Stimulated activated CD8-positive, alpha-beta memory T cell treated with anti-CD3 and anti-CD28 coated beads, Interleukin-12 subunit alpha, Interleukin-12 subunit beta, amount 100 ng/mL, for 4 hours (primary cell): ENCODE measurements at places on chromosomes 12 and 14.

- DNase-seq: peak; percentile 27
Observed at GRCh38 chr14:69612014-69612782, 802 bp downstream of the SUSD6 start.

DNA sequence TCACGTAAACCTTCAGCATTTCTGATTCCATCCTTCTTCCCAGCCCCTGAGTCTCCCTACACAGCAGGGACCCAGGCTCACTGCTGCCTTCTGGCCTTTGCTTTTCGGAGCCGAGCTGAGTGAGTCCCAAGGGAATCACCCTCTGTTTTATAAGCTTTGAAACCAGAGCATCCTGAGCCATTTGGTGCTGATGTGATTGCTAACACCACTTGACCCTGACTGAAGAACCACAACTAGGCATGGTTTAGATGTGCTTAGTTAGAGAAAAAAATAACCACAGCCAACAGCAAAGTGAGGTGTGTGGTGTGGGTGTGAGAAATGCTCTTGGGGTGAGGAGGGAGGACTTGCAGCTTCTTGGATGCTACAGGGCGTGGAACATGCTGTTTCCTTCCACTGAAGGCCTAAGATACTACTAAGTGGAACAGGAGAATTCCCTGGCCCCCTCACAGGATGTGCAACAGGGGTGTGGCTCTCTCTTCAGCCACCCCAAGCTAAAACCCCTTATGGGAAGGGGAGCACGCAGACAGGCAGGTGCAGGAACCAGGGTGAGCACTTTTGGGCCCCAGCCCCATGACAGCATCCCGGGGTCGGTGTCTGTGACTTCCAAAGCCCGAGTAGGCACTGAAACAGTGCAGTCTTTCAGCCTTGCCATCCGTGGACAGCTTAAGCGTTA is at the start of gene TC2N:
Gene TC2N, minus strand, starts transcription at position 221 of the 673 bp plus-strand sequence. CDS start 53,767 bp downstream, outside the sequence.
- no peak for DNase-seq

GRCh38 chr14:57634335-57634734 is 140.7 kb upstream of the CCDC198 start:
- DNase-seq: no peak

DNA sequence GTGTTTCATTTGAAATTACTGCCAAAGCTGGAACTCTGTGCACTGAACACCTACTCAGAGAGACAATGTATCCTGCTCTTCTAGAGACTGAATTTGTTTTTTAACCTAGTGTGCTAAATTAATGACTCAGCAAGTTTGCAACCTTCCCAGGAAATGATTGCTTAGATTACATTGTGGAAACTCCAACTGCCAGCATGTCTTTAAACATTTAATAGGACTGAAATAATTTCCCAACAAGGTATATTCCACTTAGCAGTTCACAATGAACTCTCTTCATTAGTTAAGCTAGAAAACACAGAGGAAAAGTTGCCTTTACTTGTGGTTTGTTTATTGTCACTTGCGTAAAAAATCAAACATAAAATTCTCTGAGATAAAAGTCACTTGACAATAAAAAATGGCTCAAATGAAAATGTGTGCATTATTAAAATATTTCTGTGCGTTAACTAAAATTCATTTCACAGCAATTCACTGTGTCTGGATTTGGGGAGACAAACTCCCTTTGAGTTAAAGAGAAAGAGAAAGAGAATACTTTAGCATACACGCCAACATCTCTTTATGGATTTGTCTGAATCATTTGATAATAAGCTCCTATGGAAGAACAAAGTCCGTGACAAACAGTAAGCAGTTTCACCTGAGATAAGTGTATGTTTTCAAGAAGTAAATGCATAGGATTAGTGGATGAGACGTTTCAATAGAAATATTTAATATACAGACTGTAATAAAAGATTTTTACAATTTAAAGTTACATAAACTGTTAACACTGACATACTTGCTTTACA is 284.0 kb downstream of the PRKD1 start:
- DNase-seq: no peak

GRCh38 chr12:109462868-109463692 is 14.0 kb downstream of the KCTD10 start:
- no peak for DNase-seq

GRCh38 chr14:83707056-83707455 is 1822.9 kb upstream of the FLRT2 start:
- DNase-seq: no peak
